ENCODE measurements at places on chromosomes 1 and 21.

- no peak for DNase-seq
Measured at GRCh38 chr1:203656796-203657747, 30.4 kb downstream of the ATP2B4 start.

DNA sequence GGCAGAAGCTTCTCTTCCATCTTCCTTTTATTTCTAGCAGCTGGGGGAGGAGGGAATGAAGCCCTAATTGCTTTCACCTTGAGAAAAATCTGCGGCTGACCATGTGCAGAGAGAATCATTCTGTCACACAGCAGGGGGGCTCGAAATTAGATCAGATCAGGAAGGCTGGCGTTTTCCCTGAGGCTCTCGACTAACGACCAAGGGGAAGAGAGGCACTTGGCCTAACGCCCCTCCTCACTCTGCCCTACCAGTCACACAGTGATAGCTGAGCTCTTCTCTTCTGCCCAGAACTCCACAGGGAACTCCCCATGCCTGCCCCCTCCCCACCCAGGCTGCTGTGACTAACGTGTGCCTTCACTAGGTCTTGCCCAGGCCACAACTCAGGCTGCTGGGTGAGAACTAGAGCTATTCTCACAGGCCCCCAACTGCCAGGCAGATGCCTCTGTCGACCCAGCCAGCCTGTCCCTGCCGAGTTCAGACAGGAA is 26.5 kb upstream of the KHDRBS1 start:
- no peak for DNase-seq

- DNase-seq: no peak
Measured at GRCh38 chr1:221874285-221875003, 132.6 kb upstream of the DUSP10 start.

DNA sequence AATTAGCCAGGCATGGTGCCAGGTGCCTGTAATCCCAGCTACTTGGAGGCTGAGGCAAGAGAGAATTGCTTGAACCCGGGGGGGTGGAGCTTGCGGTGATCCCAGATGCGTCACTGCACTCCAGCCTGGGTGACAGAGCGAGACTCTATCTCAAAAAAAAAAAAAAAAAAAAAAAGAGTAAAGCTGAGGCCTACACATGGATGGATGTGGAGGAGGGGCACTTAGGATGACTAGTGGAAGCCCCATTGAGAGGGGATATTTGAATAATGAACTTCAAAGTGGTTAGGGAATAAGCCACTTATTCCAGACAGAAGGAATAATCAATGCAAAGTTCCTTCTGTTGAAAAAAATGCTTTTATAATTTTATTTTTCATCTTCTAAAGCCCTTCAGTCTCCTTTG is 51.4 kb downstream of the PTBP2 start:
- no peak for DNase-seq

DNA sequence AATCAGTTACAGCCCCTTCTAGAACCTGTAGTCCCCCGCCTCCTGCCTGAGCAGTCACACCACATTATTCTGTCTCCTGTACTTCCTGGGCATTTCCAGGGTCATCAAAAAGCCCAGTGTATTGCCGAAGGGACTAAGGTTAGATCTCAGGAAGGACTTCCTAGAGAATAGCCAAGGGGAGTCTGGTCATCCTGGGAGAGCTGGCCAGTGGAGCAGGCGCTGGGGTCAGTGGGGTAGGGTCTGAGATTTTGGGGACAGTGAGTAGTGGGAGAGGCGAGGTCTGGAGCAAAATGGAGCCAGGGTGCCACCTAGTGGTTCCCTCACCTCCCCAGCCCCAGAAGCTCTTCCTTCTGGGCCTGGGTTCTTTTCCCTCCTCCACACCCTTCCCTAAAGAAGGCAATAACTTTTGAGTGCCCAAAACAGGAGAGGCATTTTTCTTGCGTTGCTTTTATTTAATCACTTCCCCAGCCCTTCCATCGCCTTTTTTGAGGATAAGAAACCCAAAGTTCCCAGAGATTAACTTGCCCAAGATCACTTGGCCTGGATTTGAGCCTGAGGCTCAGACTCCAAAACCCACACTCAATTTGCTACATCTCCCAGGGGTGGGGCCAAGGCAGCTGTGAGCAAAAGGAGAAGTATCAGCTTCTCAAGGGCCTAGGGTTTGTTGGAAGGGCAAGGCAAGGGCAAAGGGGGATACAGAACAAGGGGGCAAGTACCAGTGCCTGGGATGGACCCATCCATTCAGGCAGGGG is 7.3 kb upstream of the PMVK start:
- no peak for DNase-seq

DNA sequence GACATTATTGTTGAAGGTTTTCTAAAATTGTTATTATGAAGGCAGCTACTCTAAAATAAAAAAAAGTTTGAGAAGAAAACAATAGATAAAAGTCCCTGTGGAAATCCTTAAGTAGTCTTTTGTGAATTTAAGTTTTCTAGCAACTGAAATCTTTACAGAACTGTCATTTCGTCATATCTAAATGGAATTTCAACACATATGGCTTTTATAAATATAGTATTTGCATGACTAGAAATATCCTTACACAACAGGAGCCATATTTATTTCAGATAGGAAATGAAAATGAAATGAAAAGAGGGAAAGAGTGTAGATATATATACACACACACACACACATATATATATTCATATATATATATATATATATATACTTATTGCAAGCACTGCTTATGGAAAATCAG is 204.7 kb upstream of the RGS18 start:
- DNase-seq: no peak

GRCh38 chr1:74593887-74594866 is 79.4 kb downstream of the ERICH3 start:
- DNase-seq: no peak

DNA sequence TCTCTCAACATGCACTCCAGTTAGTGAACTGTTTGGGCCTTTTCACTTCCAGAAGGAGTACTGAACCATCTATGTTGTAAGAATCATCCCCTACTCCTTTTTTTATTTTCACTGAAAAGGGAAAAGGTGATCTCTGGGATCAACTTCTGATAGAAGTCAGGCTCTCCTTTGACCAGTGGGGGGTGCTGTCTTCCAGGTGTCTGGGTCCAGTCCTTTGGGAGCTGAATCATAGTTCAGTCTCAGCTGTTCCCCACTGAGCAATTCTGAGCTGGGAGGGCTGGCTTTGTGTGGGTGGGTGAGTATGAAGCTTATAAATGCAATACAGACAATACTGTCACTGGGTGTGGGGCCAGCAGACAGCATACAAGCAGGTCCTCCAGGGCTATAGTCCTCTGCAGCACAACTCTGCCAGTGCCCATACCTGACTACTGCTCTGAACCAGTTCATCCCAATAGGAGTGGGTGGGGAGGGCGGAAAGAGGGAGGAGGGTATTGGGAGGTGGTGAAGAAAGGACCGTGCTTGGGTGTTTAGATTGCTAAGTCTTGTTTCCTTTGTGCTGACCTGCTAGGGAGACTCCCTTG is 12.5 kb upstream of the SARS1 start:
- no peak for DNase-seq

DNA sequence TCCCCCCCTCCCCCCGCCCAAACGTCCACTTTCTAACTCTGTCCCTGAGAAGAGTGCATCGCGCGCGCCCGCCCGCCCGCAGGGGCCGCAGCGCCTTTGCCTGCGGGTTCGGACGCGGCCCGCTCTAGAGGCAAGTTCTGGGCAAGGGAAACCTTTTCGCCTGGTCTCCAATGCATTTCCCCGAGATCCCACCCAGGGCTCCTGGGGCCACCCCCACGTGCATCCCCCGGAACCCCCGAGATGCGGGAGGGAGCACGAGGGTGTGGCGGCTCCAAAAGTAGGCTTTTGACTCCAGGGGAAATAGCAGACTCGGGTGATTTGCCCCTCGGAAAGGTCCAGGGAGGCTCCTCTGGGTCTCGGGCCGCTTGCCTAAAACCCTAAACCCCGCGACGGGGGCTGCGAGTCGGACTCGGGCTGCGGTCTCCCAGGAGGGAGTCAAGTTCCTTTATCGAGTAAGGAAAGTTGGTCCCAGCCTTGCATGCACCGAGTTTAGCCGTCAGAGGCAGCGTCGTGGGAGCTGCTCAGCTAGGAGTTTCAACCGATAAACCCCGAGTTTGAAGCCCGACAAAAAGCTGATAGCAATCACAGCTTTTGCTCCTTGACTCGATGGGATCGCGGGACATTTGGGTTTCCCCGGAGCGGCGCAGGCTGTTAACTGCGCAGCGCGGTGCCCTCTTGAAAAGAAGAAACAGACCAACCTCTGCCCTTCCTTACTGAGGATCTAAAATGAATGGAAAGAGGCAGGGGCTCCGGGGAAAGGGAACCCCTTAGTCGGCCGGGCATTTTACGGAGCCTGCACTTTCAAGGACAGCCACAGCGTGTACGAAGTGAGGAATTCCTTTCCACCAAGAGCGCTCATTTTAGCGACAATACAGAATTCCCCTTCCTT is 158.1 kb downstream of the RUNX1 start:
- peak; percentile 48 for DNase-seq

GRCh38 chr1:182615468-182616129 is 11.4 kb upstream of the RGS16 start:
- DNase-seq: peak; percentile 56

- DNase-seq: no peak
Measured at GRCh38 chr1:213905344-213905743, 82.4 kb upstream of the PROX1 start.

GRCh38 chr1:175088525-175088951 is 20.9 kb downstream of the TNN start:
- no peak for DNase-seq

GRCh38 chr1:201628490-201628889 is 89.6 kb downstream of the NAV1 start:
- no peak for DNase-seq

- no peak for DNase-seq
Measured at GRCh38 chr1:100076744-100077143, 56.0 kb downstream of the SASS6 start.

DNA sequence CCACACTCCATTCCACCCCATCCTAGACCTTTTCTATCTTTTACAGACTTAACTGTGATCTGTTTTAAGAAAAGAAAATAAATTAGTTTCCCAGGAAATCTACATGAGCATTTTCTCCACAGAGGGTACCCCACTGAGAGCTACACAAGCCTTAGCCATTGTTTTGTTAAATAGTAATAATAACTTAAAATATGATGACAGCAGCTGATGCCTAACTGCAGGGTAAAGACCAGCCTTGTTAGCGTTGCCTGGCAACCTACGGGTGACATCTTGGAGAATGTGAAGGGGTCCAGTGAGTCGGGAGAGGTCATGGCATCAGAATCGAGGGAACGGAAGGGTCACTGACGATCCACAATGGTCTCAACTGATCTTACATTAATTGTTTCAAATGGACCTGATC is 233.2 kb upstream of the PBX1 start:
- no peak for DNase-seq

DNA sequence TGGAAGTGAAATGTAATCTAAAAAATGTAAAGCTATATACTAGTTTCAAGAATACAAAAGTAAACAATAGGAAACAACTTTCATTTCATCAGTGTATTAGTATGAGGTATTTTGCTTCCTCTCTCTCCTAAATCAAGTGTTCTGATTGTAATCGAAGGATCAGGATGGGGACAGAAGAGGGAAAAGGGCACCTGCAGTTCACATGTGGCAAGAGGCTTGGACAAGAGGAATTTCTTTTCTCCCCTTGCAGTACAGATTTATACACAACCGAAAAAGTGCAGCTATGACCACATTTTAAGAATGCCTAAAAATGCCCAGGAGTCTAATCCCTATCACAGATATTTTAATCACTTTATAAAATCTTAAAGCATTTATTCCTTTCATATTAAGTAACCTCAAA is 63.7 kb downstream of the NRIP1 start:
- DNase-seq: no peak

GRCh38 chr1:2290595-2291510 is 62.7 kb downstream of the SKI start:
- DNase-seq: peak; percentile 82

GRCh38 chr1:8426996-8427395 is 109.1 kb downstream of the SLC45A1 start:
- no peak for DNase-seq

DNA sequence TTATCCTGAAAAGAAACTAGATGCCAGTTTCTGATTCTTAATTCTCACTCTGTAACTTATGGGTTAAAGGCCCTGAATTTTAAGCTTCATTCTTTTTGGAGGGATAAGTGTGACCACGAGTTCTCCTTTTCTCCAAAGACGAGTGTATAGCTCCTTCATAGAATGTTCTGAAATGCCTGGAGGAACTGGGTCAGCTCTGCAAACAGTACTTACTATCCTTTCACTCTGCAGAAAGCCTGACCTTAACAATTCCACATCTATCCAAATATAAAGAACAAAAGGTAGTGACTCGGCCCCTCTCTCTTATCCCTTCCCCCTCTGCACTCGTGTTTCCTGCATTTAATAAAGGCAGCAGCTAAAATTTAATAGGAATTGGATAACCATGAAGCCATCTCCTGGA is 150.5 kb downstream of the LYPLAL1 start:
- DNase-seq: no peak

DNA sequence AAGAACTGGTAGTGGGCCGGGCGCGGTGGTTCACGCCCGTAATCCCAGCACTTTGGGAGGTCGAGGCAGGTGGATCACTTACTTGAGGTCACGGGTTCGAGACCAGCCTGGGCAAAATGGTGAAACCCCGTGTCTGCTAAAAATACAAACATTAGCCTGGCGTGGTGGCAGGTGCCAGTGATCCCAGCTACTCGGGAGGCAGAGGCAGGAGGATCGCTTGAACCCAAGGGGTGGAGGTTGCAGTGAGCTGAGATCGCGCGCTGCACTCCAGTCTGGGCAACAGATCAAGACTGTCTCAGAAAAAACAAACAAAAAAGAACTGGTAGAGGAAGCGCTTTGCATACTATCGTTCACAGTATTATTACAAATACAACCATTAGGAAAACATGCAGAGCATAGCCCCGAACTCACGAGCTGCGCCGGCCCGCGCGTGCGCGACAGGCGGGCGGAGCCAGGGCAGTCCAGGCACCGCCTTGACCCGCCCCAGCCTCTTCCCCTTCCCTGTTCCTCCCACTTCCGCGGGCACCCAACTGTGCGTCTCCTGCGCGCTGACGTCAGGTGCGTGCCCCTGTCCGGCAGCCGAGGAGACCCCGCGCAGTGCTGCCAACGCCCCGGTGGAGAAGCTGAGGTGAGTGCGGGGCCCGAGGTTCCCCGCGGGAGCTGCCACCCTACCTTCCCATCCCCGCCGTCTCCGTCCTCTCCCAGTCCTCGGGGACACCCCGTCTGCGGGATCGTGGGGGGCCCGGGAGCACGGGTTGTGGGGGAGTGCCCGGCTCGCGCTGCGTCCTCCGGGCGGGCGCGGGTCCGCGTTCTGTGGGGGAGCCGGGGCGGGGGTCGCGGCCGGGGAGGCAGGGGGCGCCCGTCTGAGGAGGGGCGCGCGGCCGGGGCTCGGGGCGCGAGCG is at the start of gene CDC42:
Gene CDC42, plus strand, starts transcription at position 595 of the 902 bp plus-strand sequence. CDS start 25,770 bp downstream, outside the sequence.
- DNase-seq: peak; percentile 94

GRCh38 chr1:40787737-40788560 is 4.4 kb downstream of the KCNQ4 start:
- no peak for DNase-seq

GRCh38 chr1:107264007-107264406 is 123.2 kb downstream of the NTNG1 start:
- no peak for DNase-seq

GRCh38 chr1:201213106-201213770 is 22.6 kb downstream of the IGFN1 start:
- no peak for DNase-seq

GRCh38 chr1:2583871-2584351 is 2.7 kb upstream of the PRXL2B start:
- no peak for DNase-seq
